GM23338 (cell line): ENCODE measurements at places on chromosomes 3 and 15. TPM values are rescaled to one million over a fixed set of nuclear protein-coding genes. Genes with fewer than 3 reads are reported as not detected.

Gene CHRNB4
- 1.0 and 1.6 TPM in 2 replicates for total RNA-seq

Gene PP2D1
- total RNA-seq: not detected in 2 replicates

Gene ZFAND6
- 292 and 346 TPM in 2 replicates for total RNA-seq

Gene GP9
- total RNA-seq: not detected in 2 replicates

Gene PCOLCE2
- 17.7 and 18.6 TPM in 2 replicates for total RNA-seq

Gene FGF12
- 6.0 and 7.6 TPM in 2 replicates for total RNA-seq

Gene TLR9
- total RNA-seq: not detected in 2 replicates

Gene SH2D7
- total RNA-seq: not detected in 2 replicates

Gene NR2E3
- 0.62 and 1.3 TPM in 2 replicates for total RNA-seq

Gene CADPS
- 16.4 and 22.0 TPM in 2 replicates for total RNA-seq

Gene GOLGA8S
- not detected in 2 replicates for total RNA-seq

Gene CDC25A
- 126 and 131 TPM in 2 replicates for total RNA-seq

- peak; percentile 63 for DNase-seq
- peak overlapping the region; percentile 8; the same call in 1 of the 2 replicates for H3K4me3 ChIP-seq
- H3K4me1 ChIP-seq: peaks cover 43% of the 10 kb centered on the region
- H3K27me3 ChIP-seq: no peaks in the 10 kb centered on the region
- H3K27ac ChIP-seq: peak overlapping the region; percentile 76
Observed at GRCh38 chr3:71690341-71690841, 34.8 kb downstream of the EIF4E3 start.

DNA sequence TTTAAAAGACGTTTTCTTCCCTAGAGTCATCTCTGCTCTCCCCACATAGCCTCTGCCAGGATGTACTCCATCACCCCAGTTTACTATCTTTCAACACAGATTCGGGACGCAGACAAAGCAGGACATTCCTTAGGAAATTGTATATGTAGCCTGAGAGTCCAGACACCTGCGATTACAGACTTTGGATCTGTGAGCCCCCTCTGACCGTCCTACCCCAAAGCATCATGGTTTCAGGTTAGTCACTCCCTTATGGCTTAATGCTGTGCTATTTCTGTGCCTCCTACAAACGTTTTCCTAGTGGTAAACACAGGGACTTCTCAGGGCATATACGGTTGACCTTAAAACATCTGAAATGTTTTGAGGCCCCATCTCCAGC, 234.0 kb upstream of the BHLHE40 start:
- no peak for DNase-seq
- H3K27ac ChIP-seq: no peak overlapping the region
- H3K36me3 ChIP-seq: no peaks in the 10 kb centered on the region
- H3K4me1 ChIP-seq: no peaks in the 10 kb centered on the region
- no peak overlapping the region for H3K4me3 ChIP-seq

- H3K36me3 ChIP-seq: peaks cover 43% of the 10 kb centered on the region
- peaks cover 15% of the 10 kb centered on the region for H3K4me1 ChIP-seq
- peak within 1 kb of the TSS; percentile 100 for H3K27ac ChIP-seq
- H3K27me3 ChIP-seq: no peaks in the 10 kb centered on the region
- DNase-seq: peak; percentile 95
Observed at GRCh38 chr3:186783058-186783730, at the start of gene EIF4A2. Gene EIF4A2 (plus strand): TSS chr3:186783577. CDS start chr3:186783611, 34 bp downstream.

DNA sequence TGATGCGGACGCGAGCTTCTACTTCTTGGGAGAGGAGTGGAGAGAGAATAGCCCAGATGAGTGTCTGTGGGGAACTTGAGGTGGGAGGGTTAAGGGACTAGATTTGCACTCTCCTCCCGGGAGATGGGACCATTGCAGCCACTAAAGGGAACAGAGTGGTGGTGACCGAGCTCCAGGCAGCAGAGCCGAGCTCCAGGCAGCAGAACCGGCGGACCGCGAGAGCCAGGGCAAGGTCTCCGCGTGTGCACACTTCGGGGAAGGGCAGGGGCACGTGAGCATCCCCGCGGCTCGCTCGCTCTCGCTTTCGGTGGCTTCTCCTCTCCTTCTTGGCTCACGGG, 1.1 kb downstream of the IGDCC3 start:
- DNase-seq: peak; percentile 63
- H3K36me3 ChIP-seq: no peaks in the 10 kb centered on the region; the same call in 1 of the 2 replicates
- H3K4me1 ChIP-seq: peaks cover 26% of the 10 kb centered on the region
- peaks cover 43% of the 10 kb centered on the region for H3K27me3 ChIP-seq

DNA sequence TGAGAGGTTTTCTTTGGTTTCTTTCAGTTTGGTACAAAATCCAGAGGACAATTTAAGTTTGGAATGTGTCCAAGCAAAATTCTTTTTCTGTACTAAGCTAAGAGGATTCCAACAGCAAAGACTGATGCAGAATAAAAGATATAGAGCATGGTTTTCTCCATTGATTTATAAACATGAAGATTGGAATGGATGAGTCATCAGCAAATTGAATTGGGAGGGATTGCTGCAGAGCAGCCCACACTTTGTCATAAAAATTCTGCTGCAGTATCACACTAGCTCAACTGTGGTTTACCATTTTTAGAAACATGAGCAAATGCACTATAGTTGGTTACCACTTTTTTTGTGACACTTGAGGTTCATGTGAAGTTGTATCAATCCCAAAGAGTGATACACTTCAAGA, 16.1 kb upstream of the LARP6 start:
- H3K27me3 ChIP-seq: no peaks in the 10 kb centered on the region
- no peaks in the 10 kb centered on the region for H3K36me3 ChIP-seq
- H3K4me1 ChIP-seq: no peaks in the 10 kb centered on the region

- DNase-seq: no peak
- no peaks in the 10 kb centered on the region for H3K36me3 ChIP-seq
- no peaks in the 10 kb centered on the region for H3K27me3 ChIP-seq
- no peak overlapping the region for H3K4me3 ChIP-seq
Observed at GRCh38 chr3:171944118-171945016, 95.0 kb upstream of the FNDC3B start.

- DNase-seq: peak; percentile 13
- no peak overlapping the region for H3K27ac ChIP-seq
- H3K4me1 ChIP-seq: 0 out of 2 replicates have a peak, but pooled peaks cover 7% of the 10 kb centered on the region
- no peaks in the 10 kb centered on the region for H3K27me3 ChIP-seq
Observed at GRCh38 chr15:95556866-95557225, 773.7 kb upstream of the NR2F2 start.

GRCh38 chr3:146101538-146101937, 59.4 kb downstream of the PLOD2 start:
- no peaks in the 10 kb centered on the region for H3K27me3 ChIP-seq
- peaks cover 25% of the 10 kb centered on the region for H3K4me1 ChIP-seq
- DNase-seq: no peak
- H3K27ac ChIP-seq: no peak overlapping the region
- H3K4me3 ChIP-seq: no peak overlapping the region

GRCh38 chr3:78091478-78092119, 1051.7 kb downstream of the ROBO2 start:
- no peaks in the 10 kb centered on the region for H3K4me1 ChIP-seq
- no peaks in the 10 kb centered on the region for H3K36me3 ChIP-seq
- no peak for DNase-seq
- H3K27ac ChIP-seq: no peak overlapping the region

DNA sequence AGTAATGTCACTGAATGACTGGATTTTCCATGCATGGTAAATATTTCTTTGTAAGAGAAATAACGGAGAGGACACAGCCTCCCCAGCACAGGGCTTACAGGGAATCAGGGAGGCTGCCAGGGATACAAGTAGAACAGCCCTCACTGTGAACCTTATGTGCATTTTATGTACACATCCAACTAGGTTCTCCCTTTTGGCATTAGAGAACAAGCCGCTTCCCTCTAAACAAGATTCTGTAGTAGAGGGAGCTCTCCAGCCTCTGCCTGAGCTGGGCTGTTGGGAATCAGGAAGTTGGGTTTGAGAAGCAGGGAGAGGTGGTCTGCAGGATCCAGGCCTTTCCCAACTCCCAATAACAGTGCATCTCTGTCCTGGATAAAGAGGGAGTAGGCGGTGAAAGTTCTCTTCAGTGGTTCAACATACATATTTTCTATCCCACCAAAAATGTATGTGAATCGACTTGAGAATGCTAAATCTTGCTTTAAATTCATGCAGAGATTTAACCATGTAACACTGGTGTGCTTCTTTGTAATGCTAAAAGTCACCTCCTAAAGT, 83.7 kb downstream of the ARNT2 start:
- no peaks in the 10 kb centered on the region for H3K4me1 ChIP-seq
- no peak for DNase-seq
- no peaks in the 10 kb centered on the region for H3K27me3 ChIP-seq

DNA sequence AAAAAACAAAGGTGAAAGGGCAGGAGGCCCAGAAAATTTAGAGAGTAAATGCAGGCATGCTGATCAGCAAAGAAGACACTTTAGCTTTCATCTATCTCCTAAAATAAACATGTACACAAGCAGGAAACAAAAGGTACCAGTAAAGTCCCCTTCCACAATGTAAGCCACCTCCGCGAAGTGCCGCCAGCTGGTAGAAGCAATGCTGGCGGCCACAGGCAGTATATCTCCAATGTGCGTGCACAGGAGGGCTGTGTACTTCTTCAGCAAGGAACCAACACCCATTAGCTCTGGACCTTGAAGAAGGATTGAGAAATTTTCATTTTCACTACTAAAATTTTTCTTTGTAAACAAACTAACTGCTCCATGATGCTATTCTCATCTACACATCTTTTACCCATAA, 75.4 kb downstream of the HERC2 start:
- no peaks in the 10 kb centered on the region for H3K4me1 ChIP-seq
- DNase-seq: no peak
- H3K4me3 ChIP-seq: no peak overlapping the region

DNA sequence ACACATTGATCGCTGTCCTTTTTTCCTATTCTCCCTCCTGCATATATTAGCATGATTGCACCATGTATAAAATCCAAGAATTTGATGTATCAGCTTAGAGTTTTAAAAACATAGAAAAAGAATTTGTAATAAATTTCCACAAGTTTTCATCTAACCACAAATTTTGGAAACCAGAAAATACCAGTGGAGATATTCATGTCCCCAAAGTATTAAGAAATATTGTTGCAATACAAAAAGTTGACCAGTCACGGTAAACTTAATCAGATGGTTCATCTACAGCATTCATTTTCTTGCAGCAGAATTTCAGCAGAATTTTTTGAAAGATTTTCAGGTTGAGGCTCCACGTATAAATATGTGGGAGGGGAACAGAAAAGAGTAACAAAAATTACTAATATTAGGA, 500.9 kb upstream of the MDFIC2 start:
- no peak overlapping the region for H3K27ac ChIP-seq
- H3K36me3 ChIP-seq: no peaks in the 10 kb centered on the region
- no peaks in the 10 kb centered on the region for H3K4me1 ChIP-seq
- no peak for DNase-seq
- no peak overlapping the region for H3K4me3 ChIP-seq

DNA sequence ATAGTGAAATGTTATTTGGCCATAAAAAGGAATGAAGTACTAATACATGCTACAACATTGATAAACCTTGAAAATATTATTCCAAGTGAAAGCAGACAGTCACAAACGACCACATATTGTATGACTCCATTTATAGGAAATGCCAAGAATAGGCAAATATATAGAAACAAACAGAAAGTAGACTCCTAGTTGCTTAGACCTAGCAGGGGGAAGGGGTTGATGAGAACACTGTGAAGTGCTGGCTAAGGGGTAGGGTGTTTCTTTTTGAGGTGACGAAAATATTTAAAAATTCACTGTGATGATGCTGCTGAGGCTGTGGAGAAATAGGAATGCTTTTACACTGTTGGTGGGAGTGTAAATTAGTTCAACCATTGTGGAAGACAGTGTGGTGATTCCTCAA, 30.5 kb upstream of the XIRP1 start:
- H3K4me1 ChIP-seq: no peaks in the 10 kb centered on the region
- no peaks in the 10 kb centered on the region for H3K27me3 ChIP-seq
- no peak overlapping the region for H3K27ac ChIP-seq

GRCh38 chr3:195397524-195397923, 45.3 kb downstream of the ACAP2 start:
- no peak overlapping the region for H3K4me3 ChIP-seq
- peaks cover 20% of the 10 kb centered on the region for H3K4me1 ChIP-seq
- no peaks in the 10 kb centered on the region for H3K36me3 ChIP-seq
- DNase-seq: no peak
- no peak overlapping the region for H3K27ac ChIP-seq

GRCh38 chr15:55816017-55816416, 73.1 kb upstream of the PRTG start:
- no peaks in the 10 kb centered on the region for H3K4me1 ChIP-seq
- no peaks in the 10 kb centered on the region for H3K27me3 ChIP-seq
- no peak for DNase-seq

GRCh38 chr15:71893691-71894090, 83.3 kb downstream of the NR2E3 start:
- no peaks in the 10 kb centered on the region for H3K27me3 ChIP-seq
- H3K4me1 ChIP-seq: no peaks in the 10 kb centered on the region
- no peak overlapping the region for H3K27ac ChIP-seq

DNA sequence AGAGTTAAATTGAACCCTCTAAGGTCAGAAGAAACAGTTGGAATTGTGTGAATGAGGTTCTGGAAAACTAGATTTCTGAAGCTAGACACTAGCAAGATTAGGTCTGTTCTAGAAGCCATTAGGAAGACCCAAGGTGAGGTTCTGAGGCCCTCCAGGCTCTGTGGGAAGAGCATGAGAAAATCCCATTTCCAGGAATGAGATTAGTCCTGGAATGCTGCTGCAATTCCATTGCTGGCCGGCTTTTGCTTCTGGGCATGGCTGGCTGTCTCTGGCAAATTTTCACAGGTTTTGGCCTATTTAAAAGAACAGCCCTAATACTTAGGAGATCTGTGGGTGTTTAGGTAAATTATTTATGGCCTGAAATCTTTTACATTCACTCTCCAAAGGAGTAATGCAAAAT, 26.9 kb upstream of the PYDC2 start:
- H3K27ac ChIP-seq: no peak overlapping the region
- no peaks in the 10 kb centered on the region for H3K36me3 ChIP-seq
- H3K4me1 ChIP-seq: no peaks in the 10 kb centered on the region
- H3K4me3 ChIP-seq: no peak overlapping the region
- no peaks in the 10 kb centered on the region for H3K27me3 ChIP-seq

GRCh38 chr3:49799761-49800160, at the start of gene CDHR4:
Gene CDHR4 (minus strand): TSS chr3:49799873. CDS start chr3:49799812, 61 bp downstream.
- no peak within 1 kb of the TSS for H3K4me3 ChIP-seq
- H3K36me3 ChIP-seq: no peaks in the 10 kb centered on the region
- H3K27ac ChIP-seq: no peak within 1 kb of the TSS
- peaks cover 7% of the 10 kb centered on the region; the same call in 1 of the 2 replicates for H3K4me1 ChIP-seq
- no peak for DNase-seq

DNA sequence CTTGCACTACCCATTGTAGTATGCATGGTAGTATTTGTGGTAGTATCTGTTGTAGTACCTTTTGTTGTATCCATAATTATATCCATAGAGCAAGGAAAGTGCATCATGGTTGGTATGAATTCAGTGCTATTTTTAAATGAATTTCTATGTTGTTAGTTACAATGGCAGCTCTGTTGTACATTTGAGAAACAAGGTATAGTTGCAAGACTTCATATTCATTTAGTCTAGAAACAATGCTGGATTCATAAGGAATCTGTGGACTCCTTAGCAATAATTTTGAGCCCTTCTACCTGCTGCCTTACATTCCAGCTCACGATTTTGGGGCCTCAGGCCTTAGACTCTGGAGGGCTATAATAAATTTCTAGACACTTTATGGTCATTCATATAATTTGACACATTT, 141.8 kb downstream of the FAM43A start:
- H3K4me1 ChIP-seq: no peaks in the 10 kb centered on the region
- no peak for DNase-seq
- H3K27ac ChIP-seq: no peak overlapping the region

GRCh38 chr3:134970895-134971294, 175.8 kb downstream of the EPHB1 start:
- H3K36me3 ChIP-seq: no peaks in the 10 kb centered on the region
- no peaks in the 10 kb centered on the region for H3K4me1 ChIP-seq
- no peak overlapping the region for H3K27ac ChIP-seq
- DNase-seq: no peak
